Suppressor macrophage treated with lipopolysaccharide for 4 hours (primary cell): ENCODE measurements at places on chromosomes 12 and 14.

GRCh38 chr12:52759695-52760094 is 17.4 kb downstream of the KRT76 start:
- no peak for DNase-seq

GRCh38 chr14:104513641-104514046 is 65.9 kb upstream of the C14orf180 start:
- DNase-seq: no peak

GRCh38 chr12:53207042-53207441 is at the start of gene ITGB7:
Gene ITGB7, minus strand, starts transcription at chr12:53207251. Its CDS starts 6,808 bp downstream, at chr12:53200443.
- DNase-seq: peak; percentile 40

DNA sequence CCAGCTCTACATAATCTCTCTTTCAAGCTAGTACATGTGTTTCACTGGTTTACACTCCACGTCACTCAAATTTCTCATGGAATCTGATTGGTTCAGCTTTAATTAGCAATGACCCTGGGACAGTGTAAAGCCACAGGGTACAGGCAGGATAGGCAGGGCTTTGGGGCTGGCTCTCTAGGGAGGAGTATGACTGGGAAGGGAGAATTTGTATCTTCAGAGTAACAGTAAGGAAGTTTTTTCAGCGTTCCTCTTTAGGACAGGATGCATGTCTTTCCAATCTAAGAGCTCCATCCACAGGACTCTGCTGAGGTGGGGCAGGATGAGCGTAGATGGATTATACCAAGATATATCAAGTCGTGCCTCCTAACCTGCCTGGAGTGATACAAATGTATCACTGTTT is 112.0 kb upstream of the CLEC14A start:
- no peak for DNase-seq

GRCh38 chr14:97697772-97698171 is 900.6 kb downstream of the VRK1 start:
- no peak for DNase-seq

DNA sequence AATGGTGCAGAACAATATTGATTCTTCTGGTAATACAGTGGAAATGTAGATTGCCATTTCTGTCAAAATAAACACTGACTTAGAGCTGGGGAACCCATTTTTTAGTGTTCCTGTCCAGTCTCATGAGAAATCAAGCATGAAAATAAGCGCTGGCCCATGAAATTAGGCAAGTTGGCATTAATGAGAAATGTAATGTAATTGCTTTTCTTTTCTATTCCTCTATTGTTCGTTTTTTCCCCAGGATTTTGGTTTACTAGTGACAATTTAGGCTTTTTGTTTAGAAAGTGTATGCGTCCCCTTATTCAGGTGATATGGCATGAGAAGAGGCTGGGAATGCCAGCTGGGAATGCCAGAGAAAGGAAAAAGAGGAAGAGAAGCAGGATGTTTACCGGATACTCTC is 64.4 kb upstream of the KICS2 start:
- no peak for DNase-seq

GRCh38 chr12:95724767-95725166 is 65.8 kb downstream of the NTN4 start:
- DNase-seq: no peak

DNA sequence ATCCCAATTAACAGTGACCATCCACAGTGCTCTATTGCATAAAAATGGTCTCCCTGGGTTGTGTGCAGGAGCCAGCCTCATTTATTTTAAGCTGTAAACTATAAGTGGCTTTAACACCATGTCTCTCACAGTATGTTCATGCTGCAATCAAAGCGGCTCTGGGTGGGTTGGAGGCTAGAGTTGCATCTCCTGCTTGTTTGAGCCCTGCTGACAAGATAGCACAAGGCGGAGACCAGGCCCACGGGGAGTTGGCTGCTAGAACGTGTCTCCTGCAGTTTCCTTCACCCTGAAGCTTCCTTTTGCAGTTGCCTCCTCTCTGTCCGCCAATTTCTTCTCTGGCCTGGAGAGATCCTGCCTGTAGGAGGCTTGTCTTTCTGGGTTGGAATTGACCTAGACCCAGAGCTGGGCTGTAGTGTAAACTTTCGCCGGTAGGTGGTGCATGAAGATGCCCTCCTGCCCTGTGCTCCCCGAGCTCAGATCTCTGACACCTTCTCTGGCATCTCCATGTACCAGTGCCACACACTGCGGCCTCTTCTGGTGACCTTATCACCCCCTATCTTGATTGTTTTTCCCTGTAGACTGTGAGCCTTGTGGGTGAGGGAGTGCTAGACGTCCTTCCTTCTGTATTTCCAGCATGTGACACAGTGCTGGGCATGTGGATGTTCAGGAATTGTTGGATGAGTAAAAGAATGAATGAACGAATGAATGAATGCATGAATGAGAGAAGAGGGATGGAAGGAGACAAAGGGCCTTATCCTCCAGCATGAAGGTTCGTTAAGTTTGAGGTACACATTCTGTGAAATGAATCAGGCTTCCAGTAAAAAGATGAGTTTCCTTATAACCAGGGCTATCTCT is 10.4 kb downstream of the OTUB2 start:
- DNase-seq: peak; percentile 79
